ENCODE measurements at places on chromosomes 4 and X.
A peak's percentile ranks its signal among the peaks of the same experiment; 100 is the strongest.

DNA sequence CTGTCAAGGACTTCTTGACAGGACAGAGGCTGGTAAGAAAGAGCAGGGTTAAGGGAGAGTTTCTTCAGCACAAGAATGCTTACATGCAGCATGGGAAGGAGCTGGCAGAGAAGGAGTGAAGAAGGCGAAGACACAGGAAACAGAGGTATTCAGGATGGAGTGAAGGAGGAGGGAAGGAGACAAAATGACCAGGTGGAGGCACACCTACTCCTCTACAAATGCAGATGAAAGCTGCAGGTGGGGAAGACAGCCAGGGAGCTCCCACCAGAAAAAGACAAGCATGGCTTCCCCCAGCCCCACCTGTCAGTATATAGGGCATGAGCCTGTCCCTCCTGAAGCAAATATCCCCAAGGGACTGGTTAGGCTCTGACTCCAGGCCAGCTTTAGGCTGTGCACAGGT lies 29.6 kb upstream of the NKRF start:
- no peak for DNase-seq

DNA sequence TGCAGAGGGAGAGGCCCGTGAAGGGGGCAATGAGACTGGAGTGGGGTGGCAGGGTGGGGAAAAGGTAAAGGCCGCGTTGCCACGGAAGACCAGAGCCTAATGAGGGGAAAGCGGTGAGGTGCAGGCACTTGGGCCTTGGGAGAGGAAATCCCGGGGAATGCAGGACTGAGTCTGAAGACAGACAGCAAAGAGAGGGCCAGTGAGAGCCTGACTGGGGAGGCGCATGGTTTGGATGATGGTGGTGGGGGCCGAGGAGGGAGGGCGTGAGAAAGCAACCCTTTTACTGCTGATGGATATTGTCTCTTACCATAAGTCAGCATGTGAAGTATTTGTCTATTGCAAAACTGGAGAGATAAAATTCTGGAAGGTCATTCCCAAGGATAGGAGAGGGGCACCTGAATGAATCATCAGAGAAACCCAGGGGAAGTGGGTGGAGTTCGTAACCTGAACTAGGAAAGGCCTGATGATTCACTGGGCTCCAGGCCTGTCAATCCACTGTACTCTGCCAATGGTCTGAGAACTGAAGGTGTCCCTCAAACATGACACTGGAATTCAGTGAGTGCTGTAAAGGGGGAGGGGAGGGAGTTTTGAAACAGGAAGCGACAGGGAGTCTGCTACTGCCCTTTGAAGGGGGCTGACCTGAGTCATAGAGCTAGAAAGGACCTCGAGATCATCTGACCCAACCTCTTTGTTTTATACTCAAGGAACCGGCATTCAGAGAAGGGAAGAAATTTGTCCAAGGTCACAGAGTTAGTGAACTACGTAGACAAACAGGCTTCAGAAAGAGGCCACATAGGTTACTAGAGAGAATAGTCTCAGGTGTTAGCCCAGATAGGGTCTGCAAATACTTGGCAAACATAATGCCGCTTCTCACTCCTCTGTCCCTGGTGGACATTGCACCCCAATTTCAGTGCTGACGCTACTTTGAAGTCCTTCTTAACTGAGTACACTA lies 52.2 kb downstream of the NALF2 start:
- peak; percentile 80 for DNase-seq

DNA sequence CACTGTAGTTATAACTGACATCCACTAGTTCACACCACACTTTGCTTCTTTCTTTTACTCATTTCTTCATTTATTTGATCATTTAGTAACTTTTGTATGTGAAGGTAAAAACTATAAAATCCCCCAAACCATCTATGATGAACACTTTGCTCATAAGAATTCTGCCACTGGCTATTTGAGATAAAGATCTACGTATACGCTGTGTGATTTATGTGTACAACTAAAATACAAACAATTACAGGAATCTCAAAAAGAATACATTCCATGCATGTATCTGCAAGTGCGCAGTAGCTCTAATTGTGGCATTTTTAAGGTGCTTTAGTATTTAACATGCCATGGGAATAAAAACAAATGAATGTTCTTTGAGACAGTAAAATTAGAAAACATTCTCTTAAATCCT lies 156.9 kb upstream of the NAP1L5 start:
- no peak for DNase-seq

GRCh38 chrX:10608099-10608498 lies 12.3 kb downstream of the MID1 start:
- no peak for DNase-seq

GRCh38 chr4:16573206-16573605 lies 325.2 kb downstream of the LDB2 start:
- DNase-seq: no peak

DNA sequence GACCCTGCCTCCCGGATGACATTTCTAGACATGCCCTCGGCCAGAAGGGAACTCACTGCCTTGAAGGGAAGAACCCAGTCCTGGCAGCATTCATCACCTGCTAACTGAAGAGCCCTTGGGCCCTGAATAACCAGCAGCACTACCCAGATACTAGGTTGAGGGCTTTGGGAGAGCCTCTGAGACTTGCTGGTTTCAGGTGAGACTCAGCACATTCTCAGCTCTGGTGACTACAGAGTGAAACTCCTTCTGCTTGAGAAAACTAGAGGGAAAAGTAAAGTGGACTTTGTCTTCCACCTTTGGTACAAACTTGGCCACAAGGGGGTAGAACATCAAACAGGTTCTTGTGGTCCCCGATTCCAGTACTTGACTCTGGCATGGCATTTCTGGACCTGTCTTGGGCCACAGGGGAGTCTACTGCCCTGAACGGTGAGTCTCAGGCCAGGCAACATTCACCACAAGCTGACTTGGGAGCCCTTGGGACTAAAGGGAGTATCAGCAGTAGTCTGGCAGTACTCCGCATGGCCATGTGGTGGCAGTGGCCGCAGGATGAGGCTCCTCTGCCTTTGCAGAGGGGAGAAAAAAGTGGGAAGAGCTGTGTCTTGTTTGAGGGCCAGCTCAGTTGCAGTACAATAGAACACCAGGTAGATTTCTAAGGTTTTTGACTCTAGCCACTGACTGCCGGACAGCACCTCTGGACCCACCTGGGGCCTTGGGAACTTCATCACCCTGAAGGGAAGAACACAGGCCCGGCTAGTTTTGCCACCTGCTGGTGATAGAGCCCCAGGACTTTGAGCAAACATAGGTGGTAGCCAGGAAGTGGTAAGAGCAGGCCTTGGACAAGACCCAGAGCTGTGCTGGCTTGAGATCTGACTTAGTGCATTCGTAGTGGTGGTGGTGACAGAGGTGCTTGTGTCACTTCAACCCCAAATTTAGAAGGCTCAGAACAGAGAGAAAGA lies 414.8 kb downstream of the OPHN1 start:
- no peak for DNase-seq

GRCh38 chr4:184171011-184171410 lies 46.7 kb downstream of the ENPP6 start:
- DNase-seq: no peak

GRCh38 chr4:61379406-61379805 lies 179.3 kb downstream of the ADGRL3 start:
- DNase-seq: no peak

- DNase-seq: no peak
Observed at GRCh38 chr4:112167794-112168193, 22.5 kb downstream of the FAM241A start.

GRCh38 chr4:95660719-95661118 lies 111.9 kb upstream of the UNC5C start:
- DNase-seq: no peak

DNA sequence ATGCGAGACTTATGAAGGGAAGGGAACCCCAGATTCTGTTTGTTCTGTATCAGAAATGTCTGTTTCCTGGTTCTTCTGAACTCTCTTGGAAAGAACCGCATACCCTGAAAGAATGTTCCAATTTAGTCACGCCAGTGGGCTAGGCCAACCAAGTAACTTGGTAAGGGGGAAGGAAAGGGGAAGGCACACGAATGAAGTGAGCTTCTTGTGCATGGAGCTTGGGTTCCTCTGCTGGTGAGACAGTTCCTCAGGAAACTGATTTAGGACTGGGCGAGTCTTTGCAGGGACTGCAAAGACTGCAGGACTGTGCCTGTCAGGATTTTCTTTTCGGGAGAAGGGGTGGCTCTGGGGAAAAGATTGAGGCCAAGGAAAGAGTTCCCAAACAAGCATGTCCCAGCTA lies 35.6 kb downstream of the FRMPD3 start:
- DNase-seq: no peak

DNA sequence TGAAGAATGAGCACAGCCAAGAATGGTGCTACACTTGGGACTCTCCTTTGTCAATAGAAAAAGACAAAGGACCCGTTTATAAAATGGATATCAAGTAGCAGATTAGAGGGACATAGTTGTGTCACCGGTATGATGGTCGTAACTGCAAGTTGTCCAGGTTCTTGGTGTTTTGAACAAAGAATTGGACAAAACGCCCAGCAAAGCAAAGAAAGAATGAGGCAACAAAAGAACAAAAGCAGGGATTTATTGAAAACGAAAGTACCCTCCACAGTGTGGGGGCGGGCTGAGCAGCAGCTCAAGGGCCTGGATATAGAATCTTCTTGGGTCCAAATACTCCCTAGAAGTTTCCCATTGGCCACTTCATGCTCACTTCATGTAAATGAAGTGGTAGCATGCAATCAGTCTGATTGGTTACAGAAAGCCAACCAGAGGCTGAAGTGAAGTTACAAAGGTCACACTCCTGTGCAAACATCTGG lies 54.7 kb downstream of the SHROOM3 start:
- no peak for DNase-seq

DNA sequence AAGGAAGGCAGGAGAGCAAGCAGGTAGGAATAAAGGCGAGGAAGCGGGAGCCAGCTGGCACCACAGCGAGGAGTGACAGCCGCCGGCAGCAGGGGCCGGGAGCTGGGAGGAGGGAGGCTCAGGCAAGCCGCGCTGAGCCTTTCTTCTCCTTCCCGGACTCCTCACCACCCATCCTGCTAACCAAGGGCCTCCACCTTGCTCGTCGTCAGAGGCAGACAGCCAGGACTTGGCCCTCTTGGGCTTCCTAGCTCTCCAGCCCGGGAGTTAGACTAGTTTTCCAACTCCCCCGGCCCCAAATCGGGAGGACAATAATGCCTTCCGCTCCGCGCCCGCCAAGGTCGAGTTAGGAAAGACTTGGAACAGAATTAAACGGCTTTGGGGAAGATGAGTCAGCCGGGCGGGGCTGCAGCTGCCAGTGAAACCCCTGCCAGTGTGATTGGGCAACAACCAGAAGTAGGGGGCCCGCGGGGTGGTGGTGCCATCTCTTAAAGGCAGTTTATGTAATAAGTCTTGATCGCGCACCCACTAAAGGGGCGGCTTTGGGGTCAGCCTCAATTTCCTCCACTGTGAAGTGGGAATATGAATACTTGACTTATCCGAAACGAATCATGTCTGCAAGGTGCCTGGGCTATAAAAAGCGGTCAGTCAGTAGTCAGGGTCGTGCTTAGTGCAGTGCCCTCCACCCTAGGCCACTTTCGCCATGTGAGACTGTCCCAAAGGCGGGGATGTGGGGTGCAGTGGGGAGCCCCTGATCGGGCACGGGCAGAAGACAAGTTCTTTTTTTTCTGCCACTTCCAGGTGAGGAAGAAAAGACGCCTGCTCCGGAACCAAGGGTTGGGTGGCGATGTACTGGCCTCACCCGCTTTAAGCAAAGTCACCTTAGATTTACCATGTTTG lies 6.7 kb upstream of the HSD17B10 start:
- DNase-seq: peak; percentile 53

- no peak for DNase-seq
Observed at GRCh38 chrX:48003367-48003757, 427 bp downstream of the ZNF182 start.

DNA sequence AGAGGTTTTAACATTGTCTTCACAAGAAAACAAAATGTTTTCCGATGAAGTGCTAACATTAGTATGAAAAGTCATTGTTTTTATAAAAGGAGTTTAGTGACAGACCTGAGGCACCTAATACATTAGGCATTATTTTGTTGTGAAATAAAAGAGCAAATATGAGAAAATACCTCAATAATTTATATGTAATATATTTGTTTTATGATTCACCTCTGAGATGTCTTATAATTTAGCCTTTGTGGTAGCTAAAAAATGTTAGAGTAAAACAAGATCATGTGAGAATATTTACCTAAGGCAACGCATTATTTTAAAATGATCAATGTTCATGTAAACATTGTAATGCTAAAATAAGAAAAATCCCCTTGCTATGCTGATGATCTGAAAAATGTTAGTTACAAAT lies 100.9 kb upstream of the WDFY3 start:
- no peak for DNase-seq

DNA sequence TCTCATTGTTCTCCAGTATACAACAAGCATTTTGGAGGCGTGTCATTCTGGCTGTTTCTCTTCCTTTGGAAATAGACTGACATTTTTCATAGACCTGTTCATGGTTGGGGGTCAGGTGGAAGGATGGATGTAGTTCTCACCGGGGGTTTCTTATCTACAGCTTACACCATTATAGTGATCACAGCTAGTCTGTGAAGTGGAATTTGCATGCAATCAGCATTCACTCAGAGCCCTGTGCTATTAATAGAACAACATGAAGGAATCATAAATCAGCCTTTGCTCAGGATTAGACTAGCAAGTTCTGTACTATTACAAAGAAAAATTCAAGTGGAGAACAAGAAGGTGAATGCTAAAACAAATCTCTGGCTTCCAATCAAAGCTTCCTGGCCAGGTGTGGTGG lies 132.6 kb upstream of the PUDP start:
- DNase-seq: no peak

All from stomach (tissue), 19 donors.